ENCODE measurements at places on chromosomes 13 and 19.

- no peak for DNase-seq
Observed at GRCh38 chr19:15123900-15124299, 16.7 kb downstream of the SYDE1 start.

DNA sequence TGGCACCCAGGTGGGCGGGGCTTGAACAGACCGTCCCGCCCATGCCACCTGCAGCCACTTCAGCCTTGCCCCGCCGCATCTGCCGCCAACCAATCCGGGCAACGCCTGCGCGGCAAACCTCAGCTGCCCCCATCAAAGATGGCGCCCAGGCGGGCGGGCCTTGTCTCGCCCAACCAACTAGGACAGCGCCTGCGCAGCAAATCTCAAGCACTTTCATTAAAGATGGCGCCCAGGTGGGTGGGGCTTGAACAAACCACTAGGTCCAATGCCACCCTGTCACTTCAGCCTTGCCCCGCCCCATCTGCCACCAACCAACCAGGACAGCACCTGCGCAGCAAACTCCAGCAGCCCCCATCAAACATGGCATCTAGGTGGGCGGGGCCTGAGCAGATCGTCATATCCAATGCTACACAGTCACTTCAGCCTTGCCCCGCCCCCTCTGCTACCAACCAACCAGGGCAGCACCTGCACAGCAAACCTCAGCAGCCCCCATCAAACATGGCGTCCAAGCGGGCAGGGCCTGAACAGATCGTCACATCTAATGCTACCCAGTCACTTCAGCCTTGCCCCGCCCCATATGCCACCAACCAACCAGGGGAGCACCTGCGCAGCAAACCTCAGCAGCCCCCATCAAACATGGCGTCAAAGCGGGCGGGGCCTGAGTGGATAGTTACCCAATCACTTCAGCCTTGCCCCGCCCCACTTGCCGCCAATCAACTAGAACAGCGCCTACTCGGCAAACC lies 1.4 kb downstream of the PEG3 start:
- no peak for DNase-seq

DNA sequence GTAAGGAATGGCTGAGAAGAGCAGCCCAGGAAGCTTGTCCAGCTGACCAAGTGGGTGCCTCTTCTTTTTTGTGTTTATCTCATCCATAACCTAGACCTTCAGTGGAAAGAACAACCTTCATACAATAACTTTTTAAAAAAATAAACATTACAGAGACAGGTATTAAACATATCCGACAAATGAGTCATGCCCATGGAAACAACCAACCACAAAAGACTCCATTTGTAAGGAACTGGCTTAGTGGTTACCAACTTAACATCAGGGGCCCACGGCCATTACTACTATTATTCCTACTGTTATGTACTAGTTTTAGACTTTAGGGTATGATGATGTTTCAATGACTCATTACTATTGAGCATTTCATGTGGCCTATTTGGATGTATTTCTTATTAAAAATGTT lies 191.7 kb upstream of the SERP2 start:
- DNase-seq = no peak

DNA sequence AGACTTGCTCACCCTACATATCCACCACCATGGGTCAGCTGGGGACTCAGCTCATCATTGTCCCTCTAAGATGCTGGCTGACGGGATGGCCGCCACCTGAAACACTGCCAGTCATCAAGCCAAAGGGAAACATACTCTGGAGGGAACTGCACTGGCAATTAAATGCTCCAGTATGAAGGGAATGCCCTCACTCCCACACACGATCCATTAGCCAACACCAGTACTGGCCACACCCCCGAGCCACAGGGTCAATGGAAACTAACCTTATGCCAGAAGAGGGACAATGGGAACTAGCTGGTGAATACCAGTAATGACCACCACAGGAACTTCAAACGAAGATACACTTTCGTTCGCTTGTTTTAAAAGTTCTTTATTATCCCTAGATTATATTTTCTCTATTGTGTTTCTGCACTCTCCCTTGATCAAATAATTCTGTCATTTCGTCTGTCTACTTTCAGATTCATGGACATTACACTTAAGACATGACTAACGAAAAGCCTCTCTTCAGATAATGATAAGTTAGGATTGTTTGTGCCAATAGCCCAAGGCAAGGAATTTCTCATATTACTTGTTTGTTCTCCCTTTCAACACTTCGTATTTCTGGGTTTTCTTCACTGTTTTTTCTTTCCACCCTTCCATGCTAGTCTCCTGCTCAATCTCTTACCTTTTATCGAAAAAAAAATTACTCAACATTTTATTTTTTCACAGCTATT lies 1.7 kb upstream of the ZNF507 start:
- no peak for DNase-seq

DNA sequence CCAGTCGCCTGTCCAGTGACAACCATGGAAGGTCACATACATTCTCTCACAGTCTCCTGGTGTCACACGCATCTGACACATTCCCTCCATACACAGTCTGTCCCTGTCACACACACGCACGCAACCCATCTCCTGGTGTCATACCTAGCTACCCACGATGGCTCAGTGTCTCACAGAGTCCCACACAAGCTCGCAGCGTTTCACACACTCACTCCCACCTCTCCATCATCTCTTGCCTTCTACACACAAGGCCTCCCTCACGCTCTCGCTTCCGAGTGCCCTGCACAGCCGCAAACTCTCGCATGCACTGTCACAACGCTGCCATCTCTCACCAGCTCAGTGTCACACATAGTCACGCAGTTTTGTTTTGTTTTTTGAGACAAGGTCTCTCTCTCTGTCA lies 1.2 kb upstream of the GNG8 start:
- DNase-seq = no peak

GRCh38 chr13:99688776-99689175 lies 187.5 kb downstream of the TM9SF2 start:
- no peak for DNase-seq

DNA sequence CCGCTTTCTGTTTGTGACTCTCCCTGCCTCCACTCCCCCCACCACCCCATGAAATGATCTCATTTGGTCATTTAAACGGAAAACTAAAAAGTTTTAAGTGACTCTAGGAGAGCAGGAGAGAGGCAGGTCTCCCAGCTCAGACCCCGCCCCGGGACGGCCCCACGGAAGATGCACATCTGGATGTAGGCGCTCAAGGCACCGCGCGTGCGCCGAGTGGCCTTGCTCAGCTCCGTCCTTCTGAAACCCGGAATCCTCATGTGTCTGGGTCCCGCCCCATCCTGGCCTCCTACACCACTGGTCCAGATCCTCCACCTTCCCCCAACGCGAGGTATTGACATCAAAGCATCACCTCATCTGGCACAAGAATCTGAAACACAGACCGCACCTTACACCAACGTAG lies 15.7 kb upstream of the IGFL1 start:
- DNase-seq = no peak

All from activated CD4-positive, CD25-positive, alpha-beta regulatory T cell treated with anti-CD3 and anti-CD28 coated beads, Interleukin-2, amount 50 U/mL, for 16 hours (primary cell).